ENCODE measurements at places on chromosomes 3 and 15. TPM values are rescaled to one million over a fixed set of nuclear protein-coding genes. Genes with fewer than 3 reads are reported as not detected.

The HACL1 gene
- 6.9 TPM for polyA plus RNA-seq

DNA sequence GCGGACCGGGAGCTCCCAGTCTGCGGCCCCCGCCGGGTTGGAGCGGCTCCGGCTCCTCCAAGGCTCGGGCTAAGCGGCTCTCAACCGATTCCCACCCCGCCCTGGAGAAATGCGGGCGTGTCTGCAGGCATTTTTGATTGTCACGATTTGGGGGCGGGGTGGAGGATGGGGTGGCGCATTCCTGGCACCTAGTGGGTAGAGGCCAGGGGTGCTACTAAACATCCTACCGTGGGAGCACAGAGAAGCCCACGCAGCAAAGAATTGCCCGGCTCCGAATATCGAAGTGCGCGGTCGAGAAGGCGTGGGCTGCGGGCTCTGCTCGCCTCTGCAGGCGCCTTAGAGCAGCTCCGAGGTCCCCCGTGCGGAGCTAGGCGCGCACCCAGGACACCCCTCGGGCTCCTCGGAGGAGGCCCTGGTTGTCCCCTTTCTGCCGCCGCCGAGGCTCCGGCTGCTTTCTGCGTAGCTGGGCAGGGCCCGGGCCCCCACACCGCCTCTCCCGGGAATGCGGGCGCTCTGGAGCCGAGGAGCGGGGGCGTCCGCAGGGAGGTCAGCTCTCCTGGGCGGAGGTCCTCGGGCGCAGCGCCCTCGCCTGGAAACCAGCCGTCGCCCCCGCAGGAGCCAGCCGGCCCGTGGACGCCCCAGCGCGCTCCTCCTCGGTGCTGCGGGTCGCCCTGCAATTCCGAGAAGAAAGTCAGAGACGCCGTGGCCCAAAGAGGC lies 16.5 kb upstream of the LAMP3 start:
- no peak for DNase-seq

The DUOXA1 gene
- polyA plus RNA-seq, result not detected

DNA sequence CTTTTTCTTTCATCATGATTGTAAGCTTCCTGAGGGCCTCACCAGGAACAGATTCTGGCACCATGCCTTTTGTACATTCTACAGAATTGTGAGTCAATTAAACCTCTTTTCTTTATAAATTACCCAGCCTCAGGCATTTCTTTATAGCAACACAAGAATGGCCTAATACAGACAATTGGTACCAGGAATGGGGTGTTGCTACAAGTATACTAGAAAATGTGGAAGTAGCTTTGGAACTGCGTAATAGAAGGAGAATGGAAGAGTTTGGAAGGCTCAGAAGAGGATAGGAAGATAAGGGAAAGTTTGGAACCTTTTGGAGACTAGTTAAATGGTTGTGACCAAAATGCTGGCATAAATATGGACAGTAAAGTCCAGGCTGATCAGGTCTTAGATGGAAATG lies 108.9 kb upstream of the PLSCR4 start:
- no peak for DNase-seq

All from forelimb muscle (tissue), 1 donor.